Activated CD8-positive, alpha-beta memory T cell treated with anti-CD3 and anti-CD28 coated beads for 24 hours (primary cell): ENCODE measurements at places on chromosomes 7 and 10.

GRCh38 chr7:158824028-158824427 is 5.3 kb downstream of the ESYT2 start:
- DNase-seq = no peak

DNA sequence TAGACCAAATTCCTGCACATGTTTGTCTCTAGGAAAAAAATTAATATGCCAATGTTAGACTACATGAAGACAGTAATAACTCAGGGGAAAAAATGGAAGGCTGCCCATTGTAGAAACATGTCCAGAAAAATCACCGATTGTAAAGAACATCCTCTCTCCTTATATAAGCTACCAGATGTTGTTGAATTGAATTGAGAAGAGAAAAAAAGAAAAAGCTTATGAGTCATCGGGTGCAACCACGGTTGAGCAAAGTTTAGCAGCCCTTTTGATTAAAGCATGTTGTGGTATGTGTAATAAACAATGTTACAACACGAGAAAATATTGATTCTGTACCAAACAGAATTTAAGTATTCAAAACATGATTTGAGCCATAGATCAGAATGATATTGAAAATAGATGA is 102.3 kb upstream of the ARHGAP21 start:
- DNase-seq = no peak

DNA sequence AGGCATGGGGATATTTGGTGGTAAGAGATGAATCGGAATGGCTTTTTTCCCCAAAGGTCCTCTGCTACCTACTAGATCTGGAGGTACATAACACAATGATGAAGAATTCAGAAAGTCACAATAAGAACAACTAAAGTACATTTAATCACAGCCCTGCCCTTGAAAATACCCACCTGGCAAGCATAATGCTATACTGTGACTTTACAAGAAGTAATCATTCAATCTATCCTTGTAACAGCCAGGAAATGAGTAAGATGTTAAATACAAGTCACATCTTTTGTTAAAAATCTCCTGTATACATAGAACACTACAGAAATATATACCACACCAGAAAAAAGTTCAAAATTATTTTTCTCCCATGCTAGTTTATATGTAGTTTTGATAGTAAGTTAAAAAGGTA is 108.3 kb upstream of the ABCB5 start:
- DNase-seq = no peak

- no peak for DNase-seq
Measured at GRCh38 chr7:98569691-98570337, 47.3 kb upstream of the NPTX2 start.

GRCh38 chr10:5506751-5507648 is 7.6 kb upstream of the CALML5 start:
- DNase-seq = no peak

- DNase-seq = no peak
Measured at GRCh38 chr7:123599766-123600165, 1.9 kb upstream of the ASB15 start.

DNA sequence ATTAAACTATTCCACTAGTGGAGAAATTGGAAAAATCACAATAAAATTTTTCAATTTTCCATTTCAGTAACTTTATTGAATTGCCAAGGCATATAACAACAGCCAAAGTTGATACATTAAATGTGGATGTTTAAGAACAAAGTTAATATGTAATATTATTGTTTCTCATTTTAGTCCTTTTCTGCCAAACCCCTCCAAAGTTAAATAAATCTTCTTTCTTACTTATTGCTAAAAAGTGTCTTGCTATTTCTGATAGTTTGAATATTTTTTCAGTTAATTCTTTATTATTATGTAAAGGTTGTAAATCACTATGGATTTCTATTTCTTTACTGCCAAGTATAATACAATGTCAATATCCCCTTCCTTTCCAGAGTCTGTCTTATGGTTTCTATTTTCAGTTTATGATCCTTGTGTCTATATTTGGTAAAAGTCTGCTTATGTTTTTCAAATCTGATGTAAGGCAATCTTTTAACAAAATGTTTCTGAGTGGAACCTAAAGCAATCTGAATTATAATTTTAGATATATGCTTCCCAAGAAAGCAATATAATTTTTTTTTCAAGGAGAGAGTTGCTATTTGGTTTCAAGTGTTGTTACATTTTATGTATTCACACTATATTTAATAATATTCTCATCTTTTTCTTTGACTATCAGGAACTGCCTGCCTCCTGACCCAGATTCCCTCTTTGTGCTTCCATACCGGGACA is 80.3 kb upstream of the RHOBTB1 start:
- no peak for DNase-seq

DNA sequence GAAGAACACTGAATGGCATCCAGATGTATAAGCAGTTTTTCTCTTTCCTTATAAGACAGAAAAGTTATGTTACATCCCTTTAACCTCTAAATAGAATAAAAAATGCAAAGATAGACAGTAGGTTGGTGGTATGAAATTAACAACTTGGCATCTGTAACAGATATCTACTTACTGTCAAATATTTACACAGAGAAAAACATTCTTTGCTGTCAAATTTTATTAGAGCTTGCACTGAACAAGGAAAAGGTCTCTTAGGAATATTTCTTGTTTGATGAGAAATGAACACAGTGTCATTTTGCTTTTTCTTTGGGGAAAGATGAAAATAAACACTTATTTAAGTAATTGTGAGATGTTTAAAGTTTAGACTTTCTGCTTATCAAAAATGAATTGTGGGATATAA is 65.6 kb upstream of the PCDH15 start:
- no peak for DNase-seq

DNA sequence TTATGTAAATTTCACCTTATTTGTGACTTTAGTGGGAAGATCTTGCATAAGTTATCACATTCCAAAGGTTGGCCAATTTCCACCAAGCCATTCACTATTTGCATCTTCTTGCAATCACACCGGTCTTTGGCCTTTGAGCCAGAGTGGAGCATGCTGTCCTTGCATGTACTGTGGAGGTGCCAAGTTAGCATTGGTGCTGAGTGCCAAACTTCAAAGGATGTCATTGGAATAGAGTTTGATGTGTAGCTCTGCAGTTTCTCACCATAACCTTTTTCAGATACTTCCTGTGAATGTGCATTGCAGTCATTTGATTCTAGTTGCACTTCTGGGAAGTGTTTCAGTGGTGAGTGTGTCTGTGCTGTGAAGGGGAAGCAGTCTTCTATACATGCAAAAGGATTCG is 620.6 kb downstream of the SUGCT start:
- DNase-seq = no peak

GRCh38 chr7:87635921-87636320 is 7.7 kb downstream of the RUNDC3B start:
- DNase-seq = no peak

DNA sequence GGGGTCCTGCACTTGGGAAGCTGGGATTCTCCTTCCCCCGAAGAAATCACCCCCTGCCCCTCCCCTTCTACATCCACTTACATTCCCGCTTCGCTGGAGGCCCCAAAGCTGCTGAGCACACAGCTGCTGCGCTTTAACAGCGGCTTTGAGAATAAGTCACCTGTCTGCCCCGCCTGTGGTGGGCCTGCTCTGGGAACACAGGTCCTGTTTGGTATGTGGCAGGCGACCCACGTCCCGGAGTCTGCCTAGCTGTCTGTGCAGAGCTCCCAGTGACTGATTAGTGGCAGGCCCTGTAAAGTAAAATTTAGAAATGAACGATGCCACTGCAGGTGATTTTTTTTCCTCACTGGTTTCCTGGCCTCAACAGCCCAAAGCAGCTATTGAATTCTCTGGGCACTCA is 47.0 kb downstream of the CDH23 start:
- no peak for DNase-seq

GRCh38 chr10:3281941-3282673 is 109.5 kb upstream of the PITRM1 start:
- no peak for DNase-seq

DNA sequence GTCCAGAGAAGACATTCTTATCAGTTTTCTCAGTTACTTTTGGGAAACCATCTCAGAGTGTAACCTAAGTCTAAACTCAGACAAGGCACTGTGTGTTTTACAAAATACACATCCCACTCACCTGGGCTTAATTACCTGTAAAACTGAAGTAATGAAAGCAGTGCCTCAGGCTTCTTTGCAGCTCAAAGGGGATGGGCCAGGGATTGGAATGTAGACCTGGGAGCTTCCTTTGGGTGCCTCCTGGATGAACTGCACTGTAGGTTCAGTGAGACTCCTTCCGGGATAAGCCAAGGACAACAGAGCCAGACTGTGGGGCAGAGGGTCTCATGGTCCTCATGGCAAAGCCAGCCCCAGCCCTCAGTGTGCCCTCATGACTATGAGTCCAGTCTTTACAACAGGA is 672.4 kb upstream of the GALNT17 start:
- no peak for DNase-seq

DNA sequence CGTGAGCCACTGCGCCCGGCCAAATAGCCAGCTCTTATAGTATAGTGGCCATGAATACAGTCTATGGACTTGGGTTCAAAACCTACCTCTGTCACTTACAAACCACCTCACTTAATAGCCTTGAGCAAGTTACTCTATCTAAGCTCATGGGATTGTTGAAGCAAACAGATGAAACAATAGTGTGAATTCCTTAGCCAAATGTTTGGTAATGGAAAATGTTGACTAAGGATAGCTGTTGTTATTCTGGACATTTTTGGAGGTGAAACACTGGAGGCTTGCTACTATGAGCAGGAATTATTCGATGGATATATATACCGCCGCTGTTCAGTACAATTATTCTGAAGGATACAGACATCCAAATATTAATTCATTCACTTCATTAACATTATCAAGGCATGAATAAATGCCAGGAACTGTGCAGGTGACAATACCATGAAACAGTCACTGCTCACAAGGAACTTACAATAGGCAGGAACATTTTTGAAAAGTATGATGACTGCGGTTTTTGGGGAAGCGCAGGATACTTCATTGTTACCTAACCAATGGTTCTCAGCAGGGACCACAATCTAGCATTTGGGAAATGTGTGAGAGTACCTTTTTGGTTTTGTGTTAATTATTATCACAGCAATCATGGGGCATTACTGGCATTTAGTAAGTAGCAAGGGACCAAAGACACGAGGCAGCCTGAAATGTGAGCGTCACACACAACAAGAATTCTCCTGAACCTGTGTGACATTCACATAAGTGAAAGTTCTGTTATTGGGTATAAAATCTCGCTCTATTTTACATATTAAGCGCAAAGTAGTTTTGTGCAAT is 55.7 kb downstream of the CUBN start:
- DNase-seq = no peak

- no peak for DNase-seq
Measured at GRCh38 chr10:61747307-61747706, 84.6 kb downstream of the CABCOCO1 start.

DNA sequence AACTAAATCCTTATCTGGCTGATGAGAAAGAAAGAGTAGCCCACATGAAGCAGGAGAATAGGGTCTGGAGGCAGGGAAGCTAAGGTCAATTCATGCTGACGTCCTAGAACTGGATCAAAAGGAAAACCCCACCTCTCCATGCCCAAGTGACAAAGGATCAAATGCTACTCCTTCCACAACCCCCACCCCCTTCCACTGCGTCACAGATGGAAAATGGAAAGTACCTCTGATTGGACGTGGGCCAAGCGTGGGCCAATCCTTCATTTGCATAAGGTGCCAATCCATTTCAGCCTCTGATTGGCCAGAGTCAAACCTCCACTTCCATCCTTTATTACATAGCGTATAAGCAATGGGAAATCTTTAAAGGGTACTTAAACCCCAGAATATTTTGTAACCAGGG is 431.3 kb upstream of the ETV1 start:
- DNase-seq = no peak

- DNase-seq = no peak
Measured at GRCh38 chr7:22402250-22402649, 45.3 kb upstream of the RAPGEF5 start.

DNA sequence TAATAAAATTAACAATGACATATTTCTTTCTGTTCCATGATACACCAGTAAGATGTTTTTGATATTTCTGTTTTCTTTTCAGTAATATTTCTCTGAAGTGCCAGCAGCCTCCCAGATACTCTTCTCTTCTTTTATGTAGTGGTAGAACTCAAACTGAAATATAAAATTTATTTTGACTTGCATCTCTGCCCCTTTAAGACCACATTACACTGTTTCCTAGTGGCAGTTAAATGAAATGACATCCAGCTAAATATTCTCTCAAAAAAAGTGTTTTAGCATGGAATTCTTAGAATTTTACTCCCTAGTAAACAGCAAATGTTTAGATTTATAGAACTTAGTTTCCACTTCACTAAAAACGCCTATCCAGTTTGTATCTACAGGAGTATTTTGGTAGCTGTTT is 237.2 kb upstream of the MTPN start:
- no peak for DNase-seq

GRCh38 chr10:31618541-31619291 is 299.7 kb downstream of the ZEB1 start:
- DNase-seq = no peak

DNA sequence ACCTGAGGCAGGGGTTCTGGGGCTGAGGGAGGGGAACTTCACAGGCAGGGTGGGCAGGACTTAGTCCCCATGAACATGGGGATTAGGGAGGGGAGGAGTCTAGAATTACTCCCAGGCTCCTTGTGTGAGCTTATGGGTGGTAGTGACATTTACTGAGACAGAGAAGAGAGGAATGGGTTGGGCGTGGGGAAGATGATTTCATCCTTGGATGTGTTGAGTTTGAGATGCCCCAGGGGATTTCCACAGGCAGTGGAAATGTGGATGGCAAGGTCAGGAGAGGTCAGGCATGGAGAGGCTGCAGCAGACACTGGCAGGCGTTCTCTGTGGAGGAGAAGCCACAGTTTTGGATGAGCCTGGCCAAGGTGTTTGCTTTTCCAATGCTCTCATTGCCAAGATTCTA is 26.4 kb upstream of the GSDME start:
- no peak for DNase-seq

- DNase-seq = no peak
Measured at GRCh38 chr10:117684672-117685211, 142.2 kb downstream of the EMX2 start.

DNA sequence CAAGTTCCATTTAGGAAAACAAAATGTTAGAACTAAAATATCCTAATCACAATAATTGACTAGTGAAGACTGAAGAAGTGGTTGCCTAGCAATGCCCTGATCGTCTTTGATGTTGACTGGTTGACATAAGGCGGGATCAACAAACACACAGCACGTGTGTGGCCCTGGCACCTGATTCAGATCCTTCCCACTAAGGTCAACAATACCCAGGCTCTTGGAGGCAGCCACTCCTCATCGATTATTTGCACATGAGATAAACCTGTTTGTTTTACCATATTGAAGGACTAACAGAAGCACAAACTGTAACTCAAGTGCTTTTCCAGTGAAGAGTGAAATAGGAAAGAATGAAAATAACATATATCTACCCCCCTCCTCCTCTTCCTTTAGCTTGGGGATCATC is 15.6 kb downstream of the FANK1 start:
- no peak for DNase-seq

GRCh38 chr10:102817175-102817574 is 20.0 kb downstream of the CYP17A1 start:
- no peak for DNase-seq

DNA sequence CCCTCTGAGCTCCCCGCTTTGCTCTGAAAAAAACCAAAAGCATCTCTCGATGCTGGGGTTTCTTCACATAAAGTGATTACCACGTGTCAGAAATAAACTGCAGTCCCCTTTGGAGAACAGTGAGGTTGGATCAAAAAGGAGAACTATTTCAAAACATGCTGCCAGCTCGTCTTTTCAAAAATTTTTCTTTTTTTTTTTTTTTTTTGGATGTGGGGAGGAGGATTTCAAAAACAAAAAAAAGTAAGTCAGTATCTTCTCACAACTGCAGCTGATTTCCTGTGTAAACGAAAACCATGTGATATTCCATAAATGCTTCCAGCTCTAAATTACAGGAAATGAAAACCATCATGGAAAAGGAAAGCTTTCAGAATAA is 155.0 kb upstream of the LYZL2 start:
- no peak for DNase-seq
